ENCODE measurements at places on chromosomes 1 and 21. TPM values are rescaled to one million over a fixed set of nuclear protein-coding genes. Genes with fewer than 3 reads are reported as not detected.

Gene OR2T2
- total RNA-seq, result not detected

Gene GOLT1A
- not detected for total RNA-seq

Gene DNAH14
- total RNA-seq, result 15.0 TPM

Gene TMEM269
- total RNA-seq, result not detected

Gene SHC1
- 325 TPM for total RNA-seq

Gene SLC44A3
- total RNA-seq, result 0.29 TPM

Gene PLA2G2D
- total RNA-seq, result not detected

Gene CHI3L1
- total RNA-seq, result 896 TPM

Gene LORICRIN
- not detected for total RNA-seq

Gene BCL2L15
- under 0.01 TPM for total RNA-seq

Gene FAM3B
- not detected for total RNA-seq

Gene KCNK2
- total RNA-seq, result 0.44 TPM

Gene HP1BP3
- 215 TPM for total RNA-seq

Gene KRTAP19-3
- not detected for total RNA-seq

Gene CASQ1
- total RNA-seq, result not detected

Gene VSIG8
- total RNA-seq, result 0.43 TPM

Gene ZNF672
- 24.8 TPM for total RNA-seq

Gene HES2
- 0.14 TPM for total RNA-seq

Gene LRRC39
- total RNA-seq, result 0.57 TPM

Gene CDA
- 2.0 TPM for total RNA-seq

Gene ASTN1
- not detected for total RNA-seq

Gene ST6GALNAC5
- total RNA-seq, result 7.3 TPM

Gene TRIM17
- total RNA-seq, result 0.66 TPM

Gene CELA2A
- 0.44 TPM for total RNA-seq

Gene HUNK
- 0.43 TPM for total RNA-seq
